GM19239 (cell line): ENCODE measurements at places on chromosomes 3 and 15.

GRCh38 chr3:158743664-158744566, 11.7 kb upstream of the RARRES1 start:
- no peak for DNase-seq

DNA sequence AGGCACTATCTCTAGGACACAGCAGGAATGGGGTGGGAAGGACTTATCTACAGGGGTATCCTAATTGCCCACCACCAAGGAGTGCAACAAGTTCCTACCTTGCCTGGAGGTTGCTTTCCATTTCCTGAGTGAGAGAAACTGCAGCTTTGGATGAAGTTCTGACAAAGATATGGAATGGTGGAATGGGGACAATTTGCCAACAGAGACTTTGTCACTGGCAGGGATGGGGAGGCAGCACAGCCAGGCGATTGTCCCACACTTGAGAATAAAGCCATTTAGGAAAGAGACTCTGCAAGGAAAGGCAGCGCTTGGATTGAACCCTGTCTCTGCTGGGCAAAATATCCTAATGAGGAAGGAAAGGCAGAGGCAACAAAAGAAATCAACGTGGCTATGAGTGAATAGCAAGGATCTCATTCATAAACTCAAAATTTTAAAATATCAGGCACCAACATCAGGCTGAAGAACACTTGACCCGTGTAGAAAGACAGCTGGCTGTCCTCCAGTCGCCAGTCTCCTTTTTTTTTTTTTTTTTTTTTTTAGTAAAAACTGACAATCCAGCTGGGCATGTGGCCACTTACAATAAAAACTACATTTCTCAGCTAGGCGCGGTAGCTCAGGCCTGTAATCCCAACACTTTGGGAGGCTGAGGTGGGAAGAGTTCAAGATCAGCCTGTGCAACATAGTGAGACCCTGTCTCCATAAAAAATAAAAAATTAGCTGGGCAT, 31.6 kb upstream of the PDE8A start:
- no peak for DNase-seq

GRCh38 chr3:13194285-13195209, 121.3 kb upstream of the IQSEC1 start:
- DNase-seq, result no peak

DNA sequence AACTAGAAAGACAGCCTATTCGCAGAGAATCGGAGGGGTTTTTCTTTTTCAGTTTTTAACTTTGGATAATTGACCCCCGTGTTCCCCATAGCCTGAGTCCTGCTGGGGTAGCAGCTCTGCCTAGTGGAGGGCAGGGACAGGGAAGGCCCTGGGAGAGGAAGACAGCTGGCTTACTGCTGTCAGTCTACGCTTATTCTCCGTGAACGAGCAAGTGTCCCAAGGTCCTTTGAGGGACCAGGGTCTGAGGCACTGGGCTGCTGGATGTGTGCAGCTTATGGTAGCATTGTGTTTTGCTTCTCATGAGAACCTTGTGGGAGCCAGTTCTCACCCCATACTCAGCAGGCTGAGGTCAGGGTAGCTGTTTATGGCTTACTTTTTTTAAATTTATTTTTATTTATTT, 3.0 kb downstream of the LIMD1 start:
- no peak for DNase-seq
